ENCODE measurements at places on chromosomes 1 and 21. TPM values are rescaled to one million over a fixed set of nuclear protein-coding genes. Genes with fewer than 3 reads are reported as not detected.

CELA3A gene
- not detected for total RNA-seq

HES3 gene
- total RNA-seq, result not detected

SPRR1B gene
- not detected for total RNA-seq

CAP1 gene
- 69.1 TPM for total RNA-seq

DNA sequence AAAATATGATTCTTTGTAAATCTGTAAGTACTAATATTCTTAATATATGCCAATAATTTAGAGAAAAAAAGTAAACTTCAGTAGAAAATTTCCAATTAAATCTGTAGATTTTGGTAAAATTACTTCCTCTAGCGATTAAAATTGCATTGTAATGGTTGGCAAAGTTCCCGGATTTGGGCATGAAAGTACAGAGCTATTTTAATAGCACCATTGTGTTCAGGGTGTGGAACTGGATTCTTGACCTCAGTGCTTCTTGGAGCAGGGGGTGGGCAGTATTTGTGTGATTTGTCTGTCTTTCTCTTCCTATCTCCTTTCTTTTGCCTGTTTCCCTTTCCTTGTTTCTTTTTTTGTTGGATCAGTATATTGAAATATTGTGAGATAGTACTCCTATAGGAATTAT is 72.1 kb downstream of the DNM3 start:
- no peak for DNase-seq

DNA sequence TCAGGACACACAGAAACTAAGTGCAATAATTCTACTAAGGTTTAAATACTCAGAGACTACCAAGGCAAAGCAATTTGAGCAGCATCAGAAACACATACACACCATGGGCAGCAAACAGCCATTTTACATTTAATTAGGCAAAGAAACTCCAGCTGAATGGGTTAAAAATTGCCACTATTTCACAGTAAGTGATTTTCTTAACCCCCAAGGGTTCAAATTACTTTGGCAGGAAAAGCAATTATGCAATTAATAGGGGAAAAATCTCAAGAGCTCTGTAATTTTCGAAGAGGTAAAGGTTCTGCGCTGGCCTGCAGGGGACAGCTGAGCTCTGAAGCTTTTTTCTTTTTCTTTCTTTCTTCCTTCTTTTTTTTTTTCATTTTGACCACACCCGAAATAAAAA is 206.2 kb upstream of the RRP15 start:
- DNase-seq, result no peak

DNA sequence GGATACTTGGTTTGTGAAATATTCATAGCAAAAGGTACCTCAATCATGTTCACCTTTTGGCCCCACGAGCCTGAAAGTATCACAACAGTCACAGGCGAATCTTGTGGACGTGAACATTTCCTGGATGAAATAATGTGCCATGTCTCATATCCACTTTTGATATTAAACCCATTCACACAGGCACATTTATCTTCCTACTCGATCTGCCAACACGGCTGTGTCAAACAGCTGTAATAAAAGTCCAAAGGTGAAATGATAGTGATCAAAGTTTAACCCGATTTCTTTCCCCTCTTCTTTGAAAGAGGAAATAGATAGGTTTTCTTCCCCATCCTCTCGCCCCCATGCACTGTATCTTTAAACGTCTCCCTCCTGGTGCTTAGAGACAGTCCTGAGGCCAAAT is 191.2 kb upstream of the PROX1 start:
- DNase-seq, result no peak

GRCh38 chr1:223788746-223789415 is 56.9 kb downstream of the TP53BP2 start:
- no peak for DNase-seq

- DNase-seq, result no peak
Measured at GRCh38 chr1:153506386-153506785, 29.4 kb downstream of the S100A6 start.

DNA sequence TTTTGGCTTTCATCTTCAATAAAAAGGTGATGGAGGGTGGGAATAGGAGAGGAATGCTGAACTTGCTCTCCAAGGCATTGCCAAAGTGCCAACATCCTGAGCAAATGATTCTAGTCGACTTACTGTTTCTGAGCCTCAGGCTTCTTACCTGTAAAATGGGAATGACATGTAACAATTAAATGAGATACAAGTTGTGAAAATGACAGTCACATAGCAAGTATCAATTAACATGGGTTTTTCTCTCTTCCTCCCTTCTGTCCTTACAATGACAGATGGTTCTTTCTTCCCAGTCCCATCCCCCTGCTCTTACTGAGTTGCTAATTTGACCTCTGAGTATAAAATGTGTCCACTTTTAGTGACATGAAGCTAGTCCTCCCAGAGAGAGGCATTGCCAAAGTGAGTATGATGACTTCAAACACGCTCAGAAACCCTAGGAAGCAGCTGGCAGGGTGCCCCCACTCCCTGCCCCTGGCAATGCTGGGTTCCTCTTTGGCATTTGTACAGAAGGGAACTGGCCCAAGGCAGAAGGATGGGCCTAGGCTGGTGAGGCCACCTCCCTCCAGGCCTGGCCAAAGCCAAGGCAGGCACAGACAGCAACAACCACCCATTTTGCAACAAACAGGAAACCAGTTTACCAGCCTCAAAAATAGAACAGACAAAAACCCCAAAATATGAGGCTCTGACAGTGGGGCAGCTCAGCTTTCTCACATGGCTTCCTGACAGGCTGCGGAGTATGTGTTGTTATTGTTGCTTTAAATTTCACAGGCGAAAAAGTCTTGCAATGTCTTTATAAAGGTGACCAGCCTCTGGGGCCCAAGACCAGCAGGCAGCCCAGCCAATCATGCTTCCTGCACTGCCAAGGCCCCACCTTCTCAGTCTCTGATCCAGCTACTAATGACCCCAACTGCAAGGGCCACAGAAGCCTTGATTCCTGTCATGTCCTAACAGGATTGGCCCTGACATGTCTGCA is 115.9 kb downstream of the HIVEP3 start:
- peak; percentile 83 for DNase-seq

GRCh38 chr1:20496241-20496661 is 10.2 kb upstream of the CAMK2N1 start:
- DNase-seq, result no peak

All from left ventricle myocardium superior (tissue), 1 donor.